Bone marrow (tissue), 2 donors: ENCODE measurements at places on chromosomes 16 and 17.
A peak's percentile ranks its signal among the peaks of the same experiment; 100 is the strongest.

DNA sequence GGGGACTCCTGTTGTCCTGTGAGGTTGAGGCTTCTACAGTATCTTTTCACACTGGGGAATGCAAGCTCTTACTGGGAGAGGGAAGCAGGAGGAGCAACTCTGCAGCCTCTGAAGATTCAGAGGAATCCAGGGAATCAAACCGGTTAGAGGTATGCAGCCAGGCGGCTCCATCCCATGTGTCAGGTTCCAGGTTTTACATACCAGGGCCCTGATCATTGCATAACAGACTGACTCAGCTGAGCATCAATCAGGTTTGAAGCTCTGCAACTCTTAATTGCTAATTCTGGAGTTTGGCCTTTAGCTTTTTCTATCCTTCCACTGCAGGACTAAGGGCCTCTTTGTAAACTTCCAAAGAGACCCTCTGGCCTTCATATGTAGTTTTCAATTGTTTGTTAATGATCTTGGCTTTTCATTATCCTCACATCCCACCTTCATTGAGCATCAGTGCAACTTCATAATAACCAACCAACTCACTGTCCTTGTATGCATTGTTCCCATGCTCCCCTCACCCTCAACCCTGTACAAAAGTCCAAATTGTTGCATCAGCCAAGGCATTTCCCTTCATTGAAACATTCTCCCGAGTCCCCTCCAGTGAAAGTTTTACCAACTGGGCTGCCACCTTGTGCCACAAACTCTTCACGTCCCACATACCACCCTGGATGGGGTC, 59.7 kb upstream of the DHX40 start:
- DNase-seq: no peak

- no peak for DNase-seq
Measured at GRCh38 chr17:33522623-33523022, 229.5 kb upstream of the ASIC2 start.

DNA sequence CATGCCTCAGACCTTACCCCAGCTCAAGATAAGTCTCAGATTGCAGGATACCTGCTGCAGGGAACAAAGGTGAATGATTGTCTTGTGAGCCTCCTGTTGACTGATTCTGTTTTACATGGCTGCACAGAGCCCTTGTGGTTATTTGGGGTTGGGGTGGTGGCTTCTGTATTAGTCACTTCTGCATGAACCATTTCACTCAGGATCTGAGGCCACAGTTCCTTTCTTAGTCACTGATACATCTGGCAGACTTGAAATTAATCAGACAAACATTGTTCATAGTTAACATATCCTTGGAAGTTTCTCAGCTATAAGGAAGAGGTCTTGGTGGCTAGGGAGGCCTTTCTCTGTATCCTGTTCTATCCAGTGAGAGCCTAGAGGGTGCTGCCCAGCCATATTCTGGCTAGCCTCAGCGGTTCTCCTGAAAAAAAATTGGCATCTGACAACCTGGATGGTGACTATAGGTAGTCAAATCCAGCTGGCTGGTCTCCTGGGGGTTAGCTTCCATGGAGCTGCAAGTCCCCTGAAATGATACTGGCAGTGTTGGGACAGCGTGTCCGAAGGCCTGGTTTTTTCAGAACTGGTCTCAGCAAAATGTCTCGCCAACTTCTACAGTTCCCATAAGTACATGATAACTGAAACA, 8.4 kb upstream of the PLK1 start:
- DNase-seq: no peak

GRCh38 chr16:27230562-27231001, 27.3 kb downstream of the KDM8 start:
- peak; percentile 5 for DNase-seq

GRCh38 chr17:75267153-75267410, 3.9 kb downstream of the MIF4GD start:
- no peak for DNase-seq

DNA sequence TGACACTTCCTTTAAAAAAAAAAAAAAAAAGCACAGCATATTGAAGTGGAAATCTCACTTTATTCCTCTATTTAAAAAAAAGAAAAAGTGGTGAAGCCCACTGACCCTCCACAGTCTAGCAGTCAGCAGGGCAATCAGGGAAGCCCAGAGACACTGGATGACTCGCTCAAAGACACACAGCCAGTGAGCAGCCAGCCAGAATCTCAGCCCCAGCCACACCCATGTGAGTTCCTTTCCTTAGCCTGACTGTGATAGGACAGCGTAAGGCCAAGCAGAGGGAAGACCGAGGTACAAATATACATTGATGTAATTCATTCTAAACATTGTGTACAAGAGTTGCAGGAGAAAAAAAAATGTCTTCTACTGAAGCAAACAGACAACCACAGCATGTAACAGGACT, 22.5 kb downstream of the XPO6 start:
- DNase-seq: no peak

DNA sequence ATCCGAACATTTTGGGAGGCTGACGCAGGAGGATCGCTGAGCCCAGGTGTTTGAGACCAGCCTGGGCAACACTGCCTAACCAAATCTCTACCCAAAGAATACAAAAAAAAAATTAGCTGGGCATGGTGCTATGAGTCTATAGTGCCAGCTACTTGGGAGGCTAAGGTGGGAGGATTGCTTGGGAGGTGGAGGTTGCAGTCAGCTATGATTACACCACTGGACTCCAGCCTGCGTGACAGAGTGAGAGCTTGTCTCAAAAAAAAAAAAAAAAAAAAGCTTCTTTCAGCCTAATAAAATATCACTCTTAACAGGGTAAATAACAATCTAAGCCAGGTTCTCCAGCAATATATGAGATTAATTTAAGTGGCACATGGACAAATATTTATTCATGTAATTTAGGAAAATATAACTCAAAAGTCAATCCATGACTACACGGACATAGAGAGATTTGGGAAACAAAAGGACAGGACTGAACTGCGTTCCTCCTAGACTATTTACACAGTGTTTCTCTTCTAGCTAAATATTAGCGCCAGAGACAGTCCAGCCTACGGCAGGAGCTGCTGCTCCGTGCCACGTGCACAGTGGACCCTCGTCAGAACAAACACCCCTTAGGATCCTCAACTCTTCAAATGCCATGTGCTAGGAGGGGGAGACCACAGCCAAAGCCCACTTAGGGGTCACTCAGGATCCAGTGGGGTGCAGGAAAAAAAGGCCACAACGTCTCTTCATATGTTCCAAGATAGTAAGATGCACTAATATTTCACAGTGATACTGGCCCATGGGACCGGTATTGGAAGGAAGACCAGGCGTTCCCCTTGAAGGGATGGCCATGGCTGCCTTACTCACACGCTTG, 8.7 kb downstream of the USP36 start:
- no peak for DNase-seq

GRCh38 chr17:49881054-49881402, 33.2 kb upstream of the TAC4 start:
- DNase-seq: no peak

GRCh38 chr16:11057711-11058345, 113.5 kb downstream of the CLEC16A start:
- DNase-seq: no peak

- no peak for DNase-seq
Measured at GRCh38 chr17:79625706-79626105, 14.9 kb upstream of the RBFOX3 start.

DNA sequence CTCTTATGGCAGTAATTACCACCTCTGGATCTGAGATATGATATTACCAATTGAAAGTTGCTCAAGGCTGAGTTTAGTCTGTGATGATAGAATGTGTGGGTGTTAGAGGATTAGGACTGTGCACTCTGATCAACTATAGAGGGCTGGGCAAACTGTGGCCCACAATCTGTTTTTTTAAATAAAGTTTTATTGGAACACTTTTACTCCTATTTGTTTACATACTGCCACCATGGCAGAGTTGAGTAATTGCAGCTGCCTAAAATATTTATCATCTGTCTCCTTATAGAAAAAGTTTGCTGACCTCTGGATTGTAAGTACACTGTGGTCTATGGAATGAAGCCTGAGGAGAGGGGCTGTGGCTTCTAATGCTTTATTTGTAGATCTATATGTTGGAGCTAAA, 71.5 kb upstream of the N4BP1 start:
- DNase-seq: no peak

DNA sequence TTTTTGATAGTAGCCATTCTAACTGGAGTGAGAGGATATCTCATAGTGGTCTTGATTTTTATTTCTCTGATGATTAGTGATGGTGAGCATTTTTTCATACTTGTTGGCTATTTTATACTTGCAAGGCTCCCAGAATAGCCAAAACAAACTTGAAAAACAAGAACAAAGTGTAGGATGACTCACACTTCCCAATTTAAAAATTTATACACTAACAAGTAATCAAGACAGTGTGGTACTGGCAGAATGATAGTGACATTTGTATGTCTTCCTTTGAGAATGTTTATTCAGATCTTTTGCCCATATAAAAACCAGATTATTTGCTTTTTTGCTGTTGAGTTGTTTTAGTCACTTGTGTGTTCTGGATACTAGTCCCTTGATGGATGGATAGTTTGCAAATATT, 17.8 kb downstream of the SPECC1 start:
- DNase-seq: no peak

GRCh38 chr17:33099252-33099651, 107.6 kb downstream of the SPACA3 start:
- no peak for DNase-seq

DNA sequence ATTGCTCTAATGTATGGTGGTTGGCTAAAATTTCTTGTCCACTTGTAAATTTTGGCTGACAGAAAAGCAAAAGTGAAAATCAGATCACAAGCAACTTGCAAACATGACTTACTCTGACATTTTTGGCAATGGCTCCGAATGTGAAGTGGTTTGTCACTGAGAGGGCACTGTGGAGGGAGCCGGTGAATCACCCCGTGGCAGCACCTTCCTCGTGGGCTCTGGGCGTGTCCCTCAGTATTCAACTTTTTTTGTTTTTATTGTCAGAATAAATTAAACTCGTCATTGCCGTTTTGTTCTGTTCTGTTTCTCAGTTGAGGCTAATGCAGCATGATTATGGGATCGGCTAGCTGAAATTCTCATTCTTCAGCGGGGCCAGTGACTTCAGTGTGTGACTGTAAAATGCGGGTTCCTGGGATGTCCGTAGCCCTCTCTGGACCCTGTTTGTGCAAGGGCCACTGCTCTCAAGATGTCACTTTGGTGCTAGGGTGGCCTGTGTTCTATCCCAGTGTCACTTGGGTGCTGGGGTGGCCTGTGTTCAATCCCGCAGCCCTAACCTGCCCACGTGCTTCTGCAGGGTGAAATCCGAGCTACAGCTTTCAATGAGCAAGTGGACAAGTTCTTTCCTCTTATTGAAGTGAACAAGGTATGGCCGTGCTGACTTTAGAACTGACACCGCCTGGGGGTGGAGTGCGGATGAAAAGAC, 48.8 kb downstream of the RPA1 start:
- no peak for DNase-seq

DNA sequence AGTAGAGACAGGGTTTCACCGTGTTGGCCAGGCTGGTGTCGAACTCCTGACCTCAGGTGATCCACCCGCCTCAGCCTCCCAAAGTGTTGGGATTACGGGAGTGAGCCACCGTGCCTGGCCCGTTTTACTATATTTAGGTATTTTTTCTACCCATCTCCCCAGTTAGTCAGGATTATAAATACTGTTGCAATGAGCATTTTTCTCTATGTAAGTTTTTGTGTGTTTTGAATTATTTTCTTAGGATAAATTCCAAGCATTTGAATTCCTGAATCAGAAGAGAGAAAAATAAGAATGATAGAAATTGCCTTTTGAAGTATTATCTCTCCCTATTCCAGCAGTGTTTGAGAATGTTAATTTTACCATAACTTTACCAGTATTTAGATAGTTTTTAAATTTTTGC, 36.6 kb downstream of the KIAA0513 start:
- DNase-seq: no peak
